ENCODE measurements at places on chromosomes 3 and 15.

DNA sequence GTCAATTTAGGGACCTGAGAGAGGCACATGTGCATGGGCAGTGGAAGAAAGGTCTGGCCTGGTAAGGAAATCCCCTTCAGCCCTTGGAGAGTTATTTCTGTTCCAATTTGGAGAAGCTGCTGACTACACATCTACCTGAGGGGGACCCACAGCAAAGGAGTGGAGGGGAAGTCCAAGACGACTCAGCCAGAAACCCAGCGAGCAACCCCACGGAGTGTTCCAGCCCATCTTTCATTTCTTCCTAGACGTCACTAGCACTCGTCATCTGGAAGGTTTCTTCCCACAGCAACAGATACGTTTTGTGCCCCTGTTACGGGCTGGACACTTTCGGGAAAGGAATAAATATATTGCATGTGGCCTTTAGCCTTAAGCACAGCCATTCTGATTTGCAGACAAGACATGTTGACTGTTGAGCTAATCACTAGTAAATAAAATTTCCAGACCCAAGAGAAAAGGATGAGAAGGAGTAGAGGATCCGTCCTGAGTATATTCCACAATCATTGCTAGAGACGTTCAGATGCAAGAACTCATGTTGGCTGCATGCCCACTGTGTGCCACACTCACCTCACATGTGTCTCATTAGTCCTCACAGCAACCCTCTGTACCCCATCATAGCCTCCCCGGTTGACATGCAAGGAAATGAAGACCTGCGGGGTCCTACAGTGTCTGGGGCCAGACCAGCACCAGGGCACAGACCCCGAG lies 7.8 kb upstream of the FAM174B start:
- DNase-seq, result no peak

GRCh38 chr3:66154444-66154861 lies 66.3 kb upstream of the SLC25A26 start:
- no peak for DNase-seq

GRCh38 chr3:128547368-128547987 lies 54.5 kb upstream of the GATA2 start:
- peak; percentile 66 for DNase-seq

GRCh38 chr15:88901508-88902220 lies 6.3 kb upstream of the HAPLN3 start:
- no peak for DNase-seq

- no peak for DNase-seq
Measured at GRCh38 chr3:52838561-52839267, 3.9 kb upstream of the MUSTN1 start.

GRCh38 chr3:194687638-194688199 lies 2.0 kb downstream of the FAM43A start:
- DNase-seq, result peak; percentile 72

All from EL (cell line).